Mammary epithelial cell (primary cell): ENCODE measurements at places on chromosomes 3 and 15. TPM values are rescaled to one million over a fixed set of nuclear protein-coding genes. Genes with fewer than 3 reads are reported as not detected.

The RFT1 gene
- total RNA-seq = 15.2 TPM

The NAALADL2 gene
- total RNA-seq = 4.8 TPM

The BRK1 gene
- total RNA-seq = 111 and 134 TPM in 2 replicates

The WWTR1 gene
- total RNA-seq = 58.0 TPM
